ENCODE measurements at places on chromosomes 16 and 17.

- peak overlapping the region; percentile 73 for H3K4me3 ChIP-seq
- DNase-seq = peak; percentile 33
- no peaks in the 10 kb centered on the region for H3K27me3 ChIP-seq
- H3K4me1 ChIP-seq = peaks cover 5% of the 10 kb centered on the region
- no peaks in the 10 kb centered on the region for H3K36me3 ChIP-seq
These were observed 15.0 kb downstream of the ZNF213 start for GRCh38 chr16:3149630-3150345.

GRCh38 chr16:4384509-4384942 is 12.9 kb downstream of the VASN start:
- H3K36me3 ChIP-seq = peaks cover 16% of the 10 kb centered on the region
- H3K27ac ChIP-seq = no peak overlapping the region
- no peaks in the 10 kb centered on the region for H3K27me3 ChIP-seq

GRCh38 chr16:70684146-70685060 is 1.4 kb downstream of the MTSS2 start:
- no peak overlapping the region for H3K4me3 ChIP-seq
- H3K4me1 ChIP-seq = no peaks in the 10 kb centered on the region
- no peaks in the 10 kb centered on the region for H3K36me3 ChIP-seq
- H3K27ac ChIP-seq = no peak overlapping the region
- DNase-seq = peak; percentile 4

GRCh38 chr16:457732-458400 is 32.4 kb downstream of the RAB11FIP3 start:
- H3K27ac ChIP-seq = no peak overlapping the region
- H3K27me3 ChIP-seq = no peaks in the 10 kb centered on the region
- no peaks in the 10 kb centered on the region for H3K4me1 ChIP-seq
- peaks cover 21% of the 10 kb centered on the region for H3K36me3 ChIP-seq

GRCh38 chr16:55133654-55134053 is 190.3 kb upstream of the IRX6 start:
- no peak overlapping the region for H3K4me3 ChIP-seq
- DNase-seq = no peak

- H3K27me3 ChIP-seq = no peaks in the 10 kb centered on the region
- H3K27ac ChIP-seq = no peak overlapping the region
- no peaks in the 10 kb centered on the region for H3K4me1 ChIP-seq
- DNase-seq = no peak
These were observed 36.1 kb upstream of the HELZ start for GRCh38 chr17:67281053-67281452.

GRCh38 chr16:58054289-58054688 is 28.7 kb downstream of the MMP15 start:
- H3K4me3 ChIP-seq = no peak overlapping the region
- H3K27me3 ChIP-seq = no peaks in the 10 kb centered on the region
- H3K4me1 ChIP-seq = no peaks in the 10 kb centered on the region
- no peaks in the 10 kb centered on the region for H3K36me3 ChIP-seq

Data from naive thymus-derived CD4-positive, alpha-beta T cell (primary cell).